Spleen (tissue), 13 donors: ENCODE measurements at places on chromosomes 1 and 21. TPM values are rescaled to one million over a fixed set of nuclear protein-coding genes. Genes with fewer than 3 reads are reported as not detected.

GRCh38 chr1:181646710-181647109 is 163.4 kb downstream of the CACNA1E start:
- no peaks in the 10 kb centered on the region for H3K4me1 ChIP-seq
- no peaks in the 10 kb centered on the region for H3K36me3 ChIP-seq
- no peak overlapping the region for H3K4me3 ChIP-seq
- no peak for DNase-seq

- H3K4me3 ChIP-seq = no peak overlapping the region
- no peaks in the 10 kb centered on the region for H3K36me3 ChIP-seq
- no peaks in the 10 kb centered on the region for H3K27me3 ChIP-seq
- H3K27ac ChIP-seq = no peak overlapping the region
Observed at GRCh38 chr21:26212220-26212619, 41.6 kb upstream of the APP start.

GRCh38 chr21:15229390-15229789 is 164.6 kb upstream of the NRIP1 start:
- H3K4me3 ChIP-seq = no peak overlapping the region
- DNase-seq = no peak
- no peaks in the 10 kb centered on the region for H3K27me3 ChIP-seq
- no peaks in the 10 kb centered on the region for H3K36me3 ChIP-seq
- H3K4me1 ChIP-seq = no peaks in the 10 kb centered on the region

- H3K4me3 ChIP-seq = no peak overlapping the region
- H3K36me3 ChIP-seq = no peaks in the 10 kb centered on the region
- H3K27me3 ChIP-seq = no peaks in the 10 kb centered on the region
- no peak for DNase-seq
Observed at GRCh38 chr1:161681879-161682278, 18.9 kb downstream of the FCGR2B start.

DNA sequence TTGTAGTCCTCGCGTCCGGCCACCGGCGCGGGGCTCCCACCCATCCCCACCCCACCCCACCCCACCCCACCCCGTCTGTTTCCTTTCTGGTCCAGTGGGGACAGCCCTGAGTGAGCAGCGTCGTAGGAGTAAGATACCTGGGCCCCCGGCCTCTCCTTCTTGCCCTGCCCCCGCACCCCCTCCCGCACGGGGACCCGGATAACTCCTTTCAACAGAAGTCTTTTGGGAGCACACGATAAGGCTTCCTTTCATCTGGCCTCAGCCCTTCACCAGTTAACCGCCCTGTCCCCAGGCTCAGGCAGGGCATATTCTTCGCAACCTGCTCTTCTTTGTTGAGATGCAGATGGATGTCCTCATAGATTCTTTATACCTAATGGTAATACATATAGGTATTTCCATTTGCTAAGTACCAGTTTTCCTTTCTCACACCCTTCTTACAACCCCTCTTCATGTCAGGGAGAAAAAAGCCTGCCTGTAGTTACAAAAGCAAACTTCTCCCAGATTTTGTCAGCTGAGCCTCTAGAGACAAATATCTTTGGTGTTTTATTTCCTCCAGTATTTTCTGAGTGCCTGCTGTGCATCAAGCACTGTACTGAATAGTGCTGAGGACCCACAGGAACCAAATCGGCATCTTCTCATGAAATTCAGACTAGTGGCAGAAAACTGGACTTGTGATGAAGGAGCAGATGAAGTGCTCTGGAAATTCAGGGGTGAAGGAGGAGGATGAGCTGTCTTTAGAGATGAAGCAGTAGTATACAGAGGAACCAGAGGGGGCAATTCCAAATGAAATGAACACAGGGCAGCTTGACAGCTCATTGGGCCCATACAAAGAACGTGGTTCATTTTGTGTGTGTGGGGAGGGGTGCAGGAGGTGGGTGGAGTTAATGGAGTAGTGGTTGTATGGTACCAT is 33.6 kb downstream of the SLC2A1 start:
- peak overlapping the region; percentile 74 for H3K4me3 ChIP-seq
- H3K4me1 ChIP-seq = peaks cover 10% of the 10 kb centered on the region
- no peaks in the 10 kb centered on the region for H3K27me3 ChIP-seq
- H3K36me3 ChIP-seq = no peaks in the 10 kb centered on the region

The PDE4DIP gene
- total RNA-seq = 58.9 TPM

The SLC19A1 gene
- 35.0 TPM for total RNA-seq

The SPRR2E gene
- not detected for total RNA-seq

The ZBTB18 gene
- 32.5 TPM for total RNA-seq

The CHIT1 gene
- total RNA-seq = 3.4 TPM
